ENCODE measurements at places on chromosomes 16 and 17.

GRCh38 chr16:80034948-80035663 is 434.6 kb upstream of the MAF start:
- DNase-seq: no peak

GRCh38 chr17:55114283-55114682 is 145.7 kb downstream of the STXBP4 start:
- DNase-seq: no peak

GRCh38 chr17:79086609-79087427 is 12.2 kb downstream of the ENGASE start:
- no peak for DNase-seq

- no peak for DNase-seq
Observed at GRCh38 chr16:35713762-35714650, 2254.6 kb downstream of the TP53TG3F start.

Measured in epithelial cell of proximal tubule (primary cell).